HFFc6 (cell line): ENCODE measurements at places on chromosomes 3 and 15. TPM values are rescaled to one million over a fixed set of nuclear protein-coding genes. Genes with fewer than 3 reads are reported as not detected.

Gene DCBLD2
- 234 to 501 TPM (median 367 TPM) in 3 replicates for total RNA-seq

Gene SERINC4
- total RNA-seq: 0.09 to 0.15 TPM in 2 of 3 replicates, not detected in the other

Gene LRRIQ4
- not detected in 3 replicates for total RNA-seq

Gene LIPC
- not detected in 3 replicates for total RNA-seq

Gene SLC27A2
- 1.0 to 1.6 TPM (median 1.6 TPM) in 3 replicates for total RNA-seq

- no peak for DNase-seq
- H3K4me3 ChIP-seq: no peak overlapping the region; the same call in 1 of the 2 replicates
- H3K36me3 ChIP-seq: peaks cover 42% of the 10 kb centered on the region
- H3K27me3 ChIP-seq: no peaks in the 10 kb centered on the region
These were observed 122.4 kb downstream of the NECTIN3 start for GRCh38 chr3:111194048-111194447.

DNA sequence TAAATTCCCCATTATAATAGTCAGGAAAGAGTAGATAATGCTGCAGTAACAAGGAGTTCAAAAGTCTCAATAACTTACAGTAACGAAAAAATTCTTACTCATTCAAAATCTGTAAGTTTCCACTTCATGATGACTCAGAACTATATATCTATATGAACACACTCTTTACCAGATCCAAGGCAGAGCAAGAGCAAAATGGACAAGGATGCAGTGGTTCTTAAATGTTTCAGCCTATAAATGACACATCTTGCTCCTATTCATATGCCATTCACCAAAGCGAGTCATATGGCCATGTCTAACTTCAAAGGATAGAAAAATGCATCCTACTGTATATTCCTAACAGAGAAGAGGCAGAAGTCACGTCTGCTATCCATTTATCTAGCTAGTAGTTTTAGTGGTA, 787.7 kb downstream of the NAALADL2 start:
- H3K36me3 ChIP-seq: peaks cover 8% of the 10 kb centered on the region; the same call in 1 of the 2 replicates
- H3K4me1 ChIP-seq: peaks cover 11% of the 10 kb centered on the region
- 0 out of 2 replicates have a peak overlapping the region, but pooled peaks have one; percentile 9 for H3K27ac ChIP-seq
- no peaks in the 10 kb centered on the region; the same call in 1 of the 2 replicates for H3K27me3 ChIP-seq

- H3K4me3 ChIP-seq: no peak overlapping the region
- peaks cover 20% of the 10 kb centered on the region for H3K36me3 ChIP-seq
- H3K27ac ChIP-seq: peak overlapping the region; percentile 25; the same call in 1 of the 2 replicates
These were observed 20.4 kb downstream of the SYNM start for GRCh38 chr15:99125061-99125891.

- no peak overlapping the region for H3K27ac ChIP-seq
- no peak overlapping the region for H3K4me3 ChIP-seq
- H3K36me3 ChIP-seq: no peaks in the 10 kb centered on the region
- H3K4me1 ChIP-seq: peaks cover 12% of the 10 kb centered on the region
- peaks cover 20% of the 10 kb centered on the region for H3K27me3 ChIP-seq
- no peak for DNase-seq
These were observed 10.3 kb downstream of the GPR156 start for GRCh38 chr3:120274739-120275167.

GRCh38 chr3:4060064-4060463, 243.1 kb upstream of the SETMAR start:
- H3K36me3 ChIP-seq: peaks cover 10% of the 10 kb centered on the region
- H3K27me3 ChIP-seq: peaks cover 1% of the 10 kb centered on the region; the same call in 1 of the 2 replicates
- H3K27ac ChIP-seq: no peak overlapping the region
- H3K4me3 ChIP-seq: no peak overlapping the region
- DNase-seq: peak; percentile 2
- H3K4me1 ChIP-seq: no peaks in the 10 kb centered on the region

- H3K4me1 ChIP-seq: no peaks in the 10 kb centered on the region
- no peak overlapping the region for H3K27ac ChIP-seq
- H3K4me3 ChIP-seq: no peak overlapping the region
- no peak for DNase-seq
These were observed 477.4 kb downstream of the AGBL1 start for GRCh38 chr15:86557018-86557550.
